Hippocampal formation (tissue), 2 donors: ENCODE measurements at places on chromosomes 3 and 15.
A peak's percentile ranks its signal among the peaks of the same experiment; 100 is the strongest.

- no peak for DNase-seq
Observed at GRCh38 chr3:108088697-108089096, 2.1 kb downstream of the CD47 start.

DNA sequence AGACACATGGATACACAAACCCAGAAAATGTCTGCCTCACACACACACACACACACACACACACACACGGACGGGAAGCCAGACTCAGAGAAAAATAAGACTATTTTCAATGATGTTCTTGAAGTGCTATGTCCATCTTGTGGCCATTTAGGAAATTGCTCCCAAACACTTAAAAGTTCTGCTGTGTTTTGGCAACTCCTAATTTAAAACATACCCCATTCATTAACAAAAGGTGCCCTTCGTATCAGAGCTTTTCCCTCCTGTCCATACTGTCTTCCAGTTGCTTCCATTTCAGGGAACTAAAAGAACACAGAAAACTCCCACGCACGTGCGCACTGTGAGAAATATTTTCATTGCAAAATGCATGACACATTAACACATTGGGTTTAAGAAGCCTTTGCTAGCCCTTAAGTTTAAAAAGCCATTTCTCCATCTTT is 44.6 kb downstream of the SLC12A1 start:
- DNase-seq: no peak

DNA sequence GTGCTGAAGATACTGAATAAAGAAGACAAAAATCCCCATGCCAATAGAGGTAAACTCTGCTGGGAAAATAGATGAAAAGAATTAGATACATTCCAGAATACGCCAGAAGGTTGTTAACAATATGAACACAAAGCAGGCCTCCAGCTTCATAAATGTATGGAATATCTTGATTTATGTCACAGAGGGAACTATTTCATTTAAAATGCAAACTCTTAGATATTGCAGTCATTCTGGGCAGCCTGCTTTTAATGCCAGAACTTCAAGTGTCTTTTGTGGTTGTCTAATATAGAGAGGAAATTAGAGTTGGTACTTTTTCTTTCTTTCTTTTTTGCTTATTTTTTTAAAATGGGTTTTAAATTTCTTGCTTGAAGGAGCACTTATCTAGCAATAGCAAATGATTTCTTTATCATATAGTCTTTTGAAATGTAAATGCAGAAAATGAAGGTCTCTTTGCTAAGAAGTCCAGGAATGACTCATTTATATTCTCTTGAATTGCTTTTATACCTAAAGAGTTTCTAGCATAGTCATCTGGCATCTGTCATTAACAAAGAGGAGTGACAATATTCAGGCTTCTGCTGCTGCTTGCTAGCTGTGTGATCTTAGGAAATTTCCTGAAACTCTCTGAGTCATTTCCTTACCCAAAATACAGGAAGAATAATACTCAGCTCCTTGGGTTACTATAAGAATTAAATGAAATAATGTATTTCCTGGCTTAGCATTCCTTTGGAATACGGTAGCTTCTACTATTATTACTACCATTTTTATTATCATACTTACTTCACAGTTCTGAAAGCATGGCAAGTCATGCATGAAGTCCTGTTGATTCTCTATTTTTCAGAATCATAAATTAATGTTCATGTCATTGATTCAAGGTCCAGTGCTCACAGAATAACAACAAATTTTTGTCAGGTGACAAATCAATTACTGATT is 527.6 kb downstream of the DIPK2A start:
- no peak for DNase-seq

DNA sequence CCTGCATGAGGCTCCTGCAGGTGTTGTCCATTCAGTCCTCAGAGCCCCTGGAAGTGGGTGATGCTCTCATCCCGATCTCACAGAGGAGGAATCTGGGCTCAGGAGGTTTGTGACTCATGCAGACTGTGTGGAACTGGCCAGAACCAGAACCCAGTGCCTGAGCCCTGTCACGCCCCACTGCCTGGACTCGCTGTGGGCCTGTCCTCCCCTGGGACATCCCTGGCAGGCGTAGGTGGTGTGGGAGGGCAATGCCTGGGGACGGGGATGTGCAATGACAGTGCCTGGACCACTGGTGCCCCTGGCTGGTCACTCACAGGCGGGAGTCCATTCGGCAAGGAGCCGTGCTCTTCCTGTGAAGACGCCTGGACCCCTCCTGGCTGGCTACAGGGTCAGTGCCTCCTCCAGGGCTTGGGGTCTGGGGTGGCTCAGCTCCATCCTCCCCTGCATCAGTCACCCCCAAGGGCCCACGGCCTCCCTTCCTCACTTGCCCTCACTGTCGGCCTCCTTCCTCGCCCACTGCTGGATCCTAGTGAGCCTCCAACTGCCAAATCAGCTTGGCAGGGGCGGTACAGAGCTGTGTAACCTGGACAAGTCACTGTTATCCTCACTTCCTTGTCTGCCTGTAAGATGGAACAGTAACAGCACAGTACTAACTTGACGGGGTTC is 14.9 kb downstream of the PSTPIP1 start:
- no peak for DNase-seq

- DNase-seq: no peak
Observed at GRCh38 chr15:95830281-95830680, 500.2 kb upstream of the NR2F2 start.

DNA sequence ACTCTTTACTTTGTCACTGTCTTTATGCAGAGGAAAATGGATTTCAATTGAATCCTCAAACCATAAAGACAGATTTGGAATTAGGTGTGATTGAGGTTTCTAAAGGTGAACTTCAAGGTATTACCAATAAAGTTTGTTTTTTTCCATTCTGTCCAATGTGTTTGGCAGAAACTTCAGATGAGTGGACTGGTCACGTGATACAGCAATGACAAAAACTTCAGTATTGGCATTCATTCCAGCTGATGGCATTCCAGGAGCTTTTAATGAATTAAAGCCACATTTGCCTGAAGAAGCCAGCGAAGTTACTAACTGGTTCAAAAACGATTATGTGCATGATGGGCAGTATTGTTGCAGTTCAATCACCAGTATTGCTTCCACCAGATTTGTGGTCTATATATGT is 4.5 kb upstream of the MASP1 start:
- no peak for DNase-seq

DNA sequence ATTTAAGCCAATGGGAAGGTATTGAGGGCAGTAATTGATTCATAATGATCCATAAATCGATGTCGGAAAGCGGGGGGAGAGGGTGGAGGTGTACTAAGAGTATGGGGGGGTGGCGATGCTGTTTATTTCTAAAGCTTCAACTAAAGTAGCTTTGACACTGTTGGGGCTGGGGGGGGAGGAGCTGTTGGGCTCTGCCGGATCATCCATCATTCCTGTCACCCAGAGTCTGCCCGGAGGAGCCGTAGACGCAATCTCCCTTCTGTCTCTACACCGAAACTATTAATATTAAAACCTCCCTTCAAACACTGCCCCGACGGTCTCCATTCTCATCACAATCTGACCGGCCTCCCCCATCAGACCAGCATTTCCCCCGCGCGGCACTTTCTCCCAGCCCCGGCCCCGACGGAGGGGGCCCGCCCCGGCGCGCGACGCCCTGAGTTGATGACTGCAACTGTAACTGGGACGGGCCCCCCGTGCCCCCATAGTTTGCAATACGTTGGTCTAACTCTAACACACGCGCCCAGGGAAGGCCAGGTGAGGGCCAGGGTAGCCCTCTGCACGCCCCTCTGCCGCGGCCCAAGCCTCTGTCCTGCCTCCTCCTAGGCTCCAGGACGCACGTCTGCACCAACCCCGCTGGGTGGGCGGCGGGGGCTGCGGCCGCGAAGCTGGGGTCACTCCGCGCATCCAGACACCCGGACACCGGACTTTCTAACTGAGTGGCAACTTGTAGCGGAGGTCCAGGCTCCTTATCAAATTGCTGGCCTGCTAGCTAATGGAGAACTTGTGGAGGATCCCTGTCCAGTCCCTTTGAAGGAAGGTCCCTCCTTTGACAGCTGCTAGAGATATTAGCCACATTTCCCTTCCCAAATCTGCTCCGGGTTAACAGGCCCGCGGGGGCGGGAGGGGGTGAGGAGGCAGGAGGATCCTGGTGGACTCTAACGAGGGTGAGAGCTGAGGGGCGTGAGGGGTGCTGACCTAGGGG is 212.0 kb downstream of the MEIS2 start:
- DNase-seq: no peak

DNA sequence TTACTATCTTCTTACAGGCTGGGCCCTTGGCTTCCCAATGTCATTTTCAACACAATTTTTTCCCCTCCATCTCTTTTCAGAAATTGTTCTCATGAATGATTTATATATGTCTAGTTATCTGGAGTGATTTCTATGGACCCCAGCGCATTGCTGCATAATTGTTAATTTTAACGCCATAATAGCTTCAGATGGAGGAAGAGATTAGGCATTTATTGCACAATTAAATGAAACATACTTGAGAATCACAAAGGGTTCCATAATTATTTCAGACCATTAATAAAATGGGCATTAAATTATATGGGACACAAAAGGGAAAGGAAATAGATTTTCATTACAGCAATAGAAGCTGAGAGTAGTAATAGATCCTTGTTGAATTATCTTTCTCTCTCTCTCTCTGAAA is 70.3 kb upstream of the SOX14 start:
- DNase-seq: no peak

- peak; percentile 52 for DNase-seq
Observed at GRCh38 chr15:64247906-64248541, 85.2 kb upstream of the PPIB start.

DNA sequence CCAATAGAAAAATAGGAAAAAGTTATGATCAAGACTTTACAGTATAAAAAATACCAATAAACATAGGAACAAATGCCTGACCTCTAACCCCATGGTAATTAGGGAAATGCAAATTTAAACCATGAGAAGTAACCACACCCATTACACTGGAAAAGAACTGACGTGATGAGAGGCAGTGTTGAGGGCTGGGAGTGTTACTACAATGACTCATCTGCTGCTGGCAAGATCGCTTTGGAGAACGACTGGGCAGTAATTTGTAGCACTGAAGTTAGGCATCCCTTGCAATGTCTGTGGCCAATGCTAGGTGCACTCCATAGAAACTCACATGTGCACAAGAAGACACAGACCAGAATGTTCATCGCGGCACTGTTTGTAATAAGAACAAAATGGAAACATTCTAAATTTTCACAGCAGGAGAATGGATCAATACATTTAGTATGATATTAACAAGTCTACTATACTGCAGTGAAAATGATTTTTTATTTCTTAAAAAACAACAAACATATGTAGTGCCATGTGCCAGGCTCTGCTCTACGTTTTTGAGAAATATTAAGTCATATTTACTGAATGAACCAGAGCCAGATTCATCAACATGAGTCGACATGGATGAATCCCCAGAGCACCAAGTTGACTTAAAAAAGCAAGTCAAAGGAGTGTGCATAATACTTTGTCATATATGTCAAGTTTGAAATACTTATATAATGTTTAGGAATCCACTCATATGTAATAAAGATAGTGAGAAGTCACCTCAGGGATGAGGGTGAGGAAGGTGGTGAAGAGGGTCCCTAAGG is 37.6 kb upstream of the EPHB3 start:
- DNase-seq: no peak

GRCh38 chr3:141112686-141113297 is 61.6 kb downstream of the SPSB4 start:
- no peak for DNase-seq

DNA sequence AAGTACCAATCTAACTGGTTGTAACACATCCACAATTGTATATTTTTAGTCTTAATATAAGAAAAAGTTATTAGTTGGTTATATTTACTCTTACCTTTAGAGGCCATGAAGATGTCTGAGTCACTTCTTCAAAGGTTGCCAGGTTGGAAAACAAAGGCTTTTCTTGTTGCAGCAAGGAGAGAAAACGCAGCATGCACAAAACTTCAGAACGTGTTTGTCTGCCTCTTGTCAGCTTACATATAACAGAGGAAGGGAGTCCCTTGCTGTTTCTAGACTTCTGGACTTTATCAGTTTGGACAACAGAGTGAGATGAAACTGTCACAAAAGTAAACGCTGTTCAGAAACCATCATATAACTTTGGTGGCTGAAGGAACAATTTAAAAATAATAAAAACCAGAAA is at the start of gene PLSCR5:
PLSCR5 (minus strand) TSS at position 241 of the 400 bp plus-strand sequence; CDS start at position 107, 134 bp downstream.
- DNase-seq: no peak

DNA sequence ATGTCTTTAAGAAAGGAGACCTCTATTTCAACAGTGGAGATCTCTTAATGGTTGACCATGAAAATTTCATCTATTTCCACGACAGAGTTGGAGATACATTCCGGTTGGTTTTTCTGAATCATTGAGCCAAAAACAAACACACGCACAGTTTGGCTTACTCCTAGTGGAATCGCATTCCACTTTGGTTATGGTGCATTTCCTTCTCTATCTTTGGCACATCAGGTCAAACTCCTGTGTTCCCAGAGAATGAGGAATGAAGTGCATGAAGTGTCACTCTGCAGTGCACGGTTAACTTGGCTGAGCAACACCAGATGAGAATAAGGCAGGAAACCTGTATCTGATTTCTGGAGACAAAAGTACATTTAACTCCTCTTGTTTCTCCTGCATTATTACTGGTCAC is 38.5 kb downstream of the HDC start:
- DNase-seq: no peak

DNA sequence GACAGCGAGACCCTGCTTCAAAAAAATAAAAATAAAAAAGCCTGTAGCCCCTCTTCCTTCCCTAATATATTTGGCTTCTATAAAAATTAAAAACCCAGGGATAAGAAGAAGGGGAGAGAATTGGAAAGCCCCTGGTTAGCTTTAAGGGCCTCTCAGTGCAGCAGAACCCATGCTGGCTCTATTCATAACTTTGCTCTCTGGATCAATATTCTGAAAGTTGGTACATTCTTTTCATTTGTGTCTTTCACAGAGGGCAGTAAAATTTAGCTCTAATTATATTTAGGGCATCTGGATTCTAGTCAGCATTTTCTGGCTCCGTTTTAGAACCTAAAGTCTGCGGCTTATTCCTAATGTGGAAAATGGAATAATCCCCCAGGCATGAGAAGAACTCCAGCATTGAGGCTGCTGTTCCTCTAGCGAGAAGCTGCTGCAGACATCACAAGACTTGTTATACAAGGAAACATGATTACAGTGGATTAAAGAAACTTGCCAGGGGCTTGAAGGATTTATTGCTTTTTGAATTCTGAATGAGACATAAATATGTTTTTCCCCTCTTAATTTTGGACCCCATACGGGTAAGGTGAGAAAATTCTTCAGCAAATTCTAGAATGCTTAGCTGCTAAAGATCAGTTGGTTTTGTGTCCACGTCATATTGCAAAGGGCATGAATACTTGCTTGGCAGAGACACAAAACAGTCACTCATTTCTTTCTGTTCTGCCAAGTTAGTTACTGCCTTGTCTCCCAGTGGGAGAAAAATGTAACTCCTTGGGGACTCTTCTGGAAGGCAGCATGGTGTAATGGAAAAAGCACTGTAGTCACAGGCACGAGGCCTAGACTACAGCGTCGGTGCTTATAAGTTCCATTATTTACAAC is 177.7 kb downstream of the VGLL4 start:
- DNase-seq: peak; percentile 41

- DNase-seq: no peak
Observed at GRCh38 chr3:97187771-97188170, 373.4 kb downstream of the EPHA6 start.

- no peak for DNase-seq
Observed at GRCh38 chr15:56757875-56758274, 24.6 kb upstream of the ZNF280D start.
